Thoracic aorta (tissue), 2 donors: ENCODE measurements at places on chromosomes 4 and X.

- no peak for DNase-seq
These were observed 5.9 kb downstream of the ZFYVE28 start for GRCh38 chr4:2412534-2412884.

DNA sequence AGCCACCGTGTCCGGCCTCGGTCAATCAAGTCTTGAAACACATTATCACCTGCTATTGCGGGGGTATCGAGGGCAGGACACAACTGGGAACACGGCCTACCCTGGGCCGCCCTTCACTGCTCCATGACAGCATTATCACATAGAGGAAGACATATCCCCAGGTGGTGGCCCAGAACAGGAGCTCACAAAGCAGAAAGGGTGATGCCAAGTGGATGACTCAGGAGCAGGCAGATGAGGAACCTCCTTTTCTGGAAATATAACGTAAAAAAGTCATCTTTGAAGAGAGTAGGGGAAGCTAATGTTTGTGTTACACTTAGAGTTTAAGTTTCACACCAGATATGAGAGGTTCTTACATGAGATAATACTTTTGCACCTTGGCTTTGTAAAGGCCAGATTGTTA lies 5.3 kb upstream of the SUPT20HL1 start:
- no peak for DNase-seq

DNA sequence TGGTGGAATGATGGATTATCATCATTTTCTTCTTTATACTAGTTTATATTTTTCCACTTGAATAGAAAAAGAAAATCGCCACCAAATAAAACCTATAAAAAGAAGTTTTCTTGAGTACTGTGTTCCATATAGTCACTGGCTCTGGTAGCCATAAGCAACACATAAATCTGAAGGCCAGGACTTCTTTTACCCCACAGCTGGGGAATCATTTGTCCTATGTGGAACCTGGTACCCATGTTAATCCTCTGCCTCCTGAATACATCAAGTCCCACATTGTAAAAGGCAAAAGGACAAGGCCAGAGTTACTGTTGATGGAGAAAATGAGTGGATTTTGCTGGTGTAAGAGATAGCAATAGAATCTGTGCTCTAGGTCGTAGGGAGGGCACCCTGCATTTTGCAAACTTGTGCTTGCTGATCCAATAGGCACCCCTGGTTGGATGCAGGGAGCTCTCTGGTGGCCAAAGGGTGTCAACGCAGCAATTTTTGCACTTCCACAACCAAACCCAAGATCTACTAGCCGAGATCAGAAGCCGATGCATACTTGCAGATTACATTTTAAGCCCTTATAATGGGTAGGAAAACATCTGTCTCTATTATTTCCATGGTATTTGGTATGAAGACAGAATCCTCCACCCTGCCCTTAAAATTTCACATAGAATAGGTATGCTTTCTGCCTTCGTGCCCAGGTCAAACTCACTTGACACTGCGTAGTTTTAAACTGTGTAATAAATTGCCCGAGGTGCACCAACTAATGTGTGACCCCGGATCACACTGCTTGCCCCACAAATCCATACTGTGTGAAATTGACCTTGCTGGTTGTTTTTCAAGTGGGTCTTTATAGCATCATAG lies 146.2 kb upstream of the SCML1 start:
- no peak for DNase-seq

- DNase-seq: no peak
These were observed 49.0 kb downstream of the SYTL5 start for GRCh38 chrX:38055170-38055847.

DNA sequence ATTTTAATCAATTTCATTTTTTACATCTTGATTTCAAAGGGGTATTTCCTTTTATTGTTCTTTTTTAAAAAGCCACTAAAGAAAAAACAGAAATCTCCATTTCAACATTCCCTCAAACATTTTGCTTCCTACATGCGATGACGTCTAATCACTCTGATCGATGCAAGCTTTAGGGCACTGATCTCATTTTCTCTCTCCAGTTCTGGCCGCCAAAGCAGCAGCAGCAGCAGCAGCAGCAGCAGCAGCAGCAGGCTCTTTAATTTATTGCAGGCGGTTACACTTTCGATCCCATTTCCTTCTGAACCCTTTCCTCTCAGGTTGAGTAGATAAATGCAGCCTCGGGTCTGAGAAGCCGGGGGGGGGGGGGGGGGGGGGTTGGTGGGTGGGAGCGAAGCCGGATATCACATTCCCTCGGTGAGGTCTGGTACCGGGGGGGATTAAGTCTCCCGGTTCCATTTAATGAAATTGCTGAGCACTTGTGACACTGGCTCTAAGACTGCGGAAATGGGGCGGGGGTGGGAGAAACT lies 3.4 kb upstream of the PCDH7 start:
- no peak for DNase-seq

DNA sequence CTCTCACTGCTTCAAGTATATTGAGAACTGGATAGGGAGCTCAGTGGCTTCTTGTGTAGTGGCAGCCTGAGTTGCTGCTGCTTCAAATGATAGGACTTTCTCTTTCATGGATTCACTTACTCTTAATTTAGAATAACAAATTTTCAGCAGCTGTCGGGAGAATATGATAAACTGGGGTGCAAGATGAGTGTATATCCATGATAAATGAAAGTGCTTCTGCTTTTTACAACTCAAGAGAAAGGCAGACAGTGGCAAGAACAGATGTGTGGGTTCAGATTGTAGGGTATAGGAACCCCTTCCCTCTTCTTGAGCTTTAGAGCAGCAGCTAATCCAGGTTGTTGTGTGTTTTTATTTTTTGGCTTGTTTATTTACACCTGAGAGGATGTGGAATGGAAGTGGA lies 1.0 kb downstream of the SH3BGRL start:
- no peak for DNase-seq

DNA sequence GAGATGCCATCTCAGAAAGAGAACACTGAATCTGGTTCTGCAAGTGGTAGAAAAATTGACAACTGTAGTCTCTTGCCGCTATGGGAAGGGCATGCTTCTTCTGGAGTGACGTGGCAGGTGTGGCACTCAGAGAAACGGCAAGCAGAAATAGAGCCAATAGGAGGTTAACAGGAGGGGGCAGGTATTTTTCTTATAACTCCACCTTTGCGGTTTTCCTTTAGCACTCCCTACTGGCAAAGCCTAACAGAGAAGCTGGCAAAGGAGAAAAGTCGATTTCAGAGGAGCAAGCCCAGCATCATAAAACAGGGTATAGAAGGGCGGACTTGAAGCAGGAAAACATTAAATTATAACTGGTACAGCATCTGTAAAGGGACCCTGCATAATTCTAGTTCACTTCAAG lies 1382.2 kb downstream of the PCDH18 start:
- no peak for DNase-seq

DNA sequence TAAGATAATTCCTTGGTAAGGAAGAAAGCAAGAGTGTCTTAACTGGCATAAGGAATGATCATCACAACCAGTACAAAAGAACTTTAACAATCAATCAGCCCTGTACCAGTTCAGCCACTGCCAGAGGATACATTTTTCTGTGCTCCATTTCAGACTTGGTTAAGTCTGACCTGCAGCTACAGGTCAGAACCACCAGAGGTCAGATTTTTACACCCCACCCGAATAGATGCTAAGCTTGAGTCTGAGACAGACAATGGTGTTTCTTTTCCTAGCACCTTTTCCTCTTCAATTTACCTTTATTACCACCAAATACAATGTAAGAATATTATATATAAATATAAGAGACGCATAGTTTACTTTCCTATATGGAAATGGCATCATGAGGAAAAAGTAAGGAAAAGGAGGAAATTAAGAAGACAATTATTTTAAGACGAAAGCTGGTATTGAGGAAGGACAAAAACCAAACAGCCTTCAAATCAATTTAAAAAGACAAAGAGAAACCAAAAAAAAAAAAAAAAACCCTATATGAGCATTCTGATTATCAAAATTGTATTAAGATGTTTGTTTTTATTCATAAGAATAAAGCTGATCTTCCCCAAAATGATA lies 215.3 kb upstream of the TTC29 start:
- DNase-seq: no peak

DNA sequence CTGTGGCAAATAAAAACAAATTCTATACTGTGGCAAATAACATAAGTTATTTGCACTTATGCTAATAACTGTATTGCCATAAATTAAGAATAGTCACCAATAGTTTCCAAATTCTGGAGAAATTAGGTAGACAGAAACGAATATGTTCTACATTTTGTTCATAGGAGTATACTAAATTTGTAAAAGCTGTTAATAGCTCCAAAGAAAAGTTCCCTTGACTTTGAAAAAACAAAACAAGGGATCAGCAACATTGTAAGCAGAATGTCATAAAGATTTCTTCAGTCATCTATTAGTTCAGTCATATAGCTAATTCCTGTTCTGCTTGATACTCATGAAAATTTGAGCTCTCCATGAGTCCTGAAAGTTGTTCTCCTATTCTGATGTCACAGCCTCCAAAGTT lies 1472.8 kb downstream of the C4orf33 start:
- DNase-seq: no peak

- no peak for DNase-seq
These were observed 337.9 kb downstream of the PPP3CA start for GRCh38 chr4:101009471-101009870.

DNA sequence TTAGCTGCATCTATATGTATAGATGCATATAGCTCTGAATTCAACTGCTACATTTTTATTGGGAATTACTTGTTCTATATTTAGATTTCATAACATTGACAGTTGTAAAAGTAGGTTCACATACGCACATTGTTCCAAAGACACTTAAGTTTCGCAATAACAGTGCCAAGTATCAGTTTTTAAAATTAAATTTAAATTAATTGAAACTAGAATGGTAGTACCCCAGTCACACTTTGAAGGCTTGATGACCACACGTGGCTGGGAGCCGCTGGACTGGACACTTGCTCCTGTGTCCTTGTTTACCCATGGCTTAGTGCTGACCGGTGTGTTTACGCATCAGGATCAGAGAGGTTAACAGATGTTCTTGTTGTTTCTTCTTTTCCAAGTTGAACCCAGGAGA lies 140.7 kb upstream of the PSAPL1 start:
- DNase-seq: no peak

DNA sequence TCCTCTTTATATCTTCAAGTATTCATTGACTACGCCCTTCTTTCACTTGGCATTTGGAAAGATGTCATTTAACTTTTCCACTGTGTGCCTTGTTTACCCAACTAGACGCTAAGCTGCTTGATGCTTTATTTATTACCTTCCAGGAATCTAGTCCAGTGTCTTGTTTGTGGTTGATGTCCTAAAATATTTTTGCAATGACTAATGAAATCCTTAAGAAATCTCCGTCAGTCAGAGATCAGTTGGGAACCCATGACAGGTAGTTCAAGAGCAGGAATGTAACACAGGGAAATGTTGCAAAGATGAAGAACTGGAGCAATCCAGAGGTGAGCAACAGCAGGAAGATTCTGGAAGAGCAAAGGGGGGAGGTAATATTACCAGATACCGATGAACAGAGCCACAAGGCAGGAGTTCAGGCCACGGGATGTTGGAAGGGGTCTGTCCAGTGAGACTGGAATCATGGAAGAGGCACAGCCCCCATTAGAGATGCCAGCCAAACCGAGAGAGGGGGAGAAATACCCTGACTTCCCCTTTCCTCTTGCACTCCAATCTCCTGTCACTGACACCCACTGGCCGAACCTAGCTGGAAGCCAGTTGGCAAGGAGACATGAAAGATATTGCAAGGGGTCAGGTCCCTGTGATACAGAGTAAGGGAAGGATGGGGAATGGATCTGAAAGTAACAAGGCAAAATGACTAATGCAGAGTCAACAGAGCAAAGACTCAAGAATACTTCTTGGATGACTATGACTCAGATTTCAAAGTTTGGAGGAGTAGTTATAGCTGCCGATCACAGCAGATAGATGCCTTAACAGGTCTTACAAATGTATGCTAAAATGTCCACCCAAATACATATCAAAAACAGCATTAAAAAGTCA lies 62.7 kb upstream of the PHKA2 start:
- DNase-seq: no peak

DNA sequence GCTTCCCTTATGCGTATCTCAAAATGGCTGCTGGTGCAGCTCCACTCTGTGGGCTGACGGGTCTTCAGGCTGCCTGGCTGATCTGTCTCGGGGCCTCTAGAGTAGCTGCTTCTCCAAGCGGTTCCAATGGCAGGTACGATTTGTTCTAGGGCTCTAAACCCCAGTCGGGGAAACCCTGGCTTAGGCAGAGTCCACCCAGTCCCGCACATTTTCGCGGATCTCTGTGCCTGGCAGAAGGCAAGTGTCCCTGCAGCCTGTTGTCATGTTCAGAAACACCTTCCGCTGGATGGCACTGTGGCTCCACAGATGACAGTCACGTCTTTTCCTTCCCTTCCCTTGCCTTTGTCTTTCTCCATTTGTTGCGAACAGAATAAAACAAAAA lies 54.4 kb downstream of the NBDY start:
- no peak for DNase-seq

- no peak for DNase-seq
These were observed 111.5 kb downstream of the GNL3L start for GRCh38 chrX:54641530-54641929.

DNA sequence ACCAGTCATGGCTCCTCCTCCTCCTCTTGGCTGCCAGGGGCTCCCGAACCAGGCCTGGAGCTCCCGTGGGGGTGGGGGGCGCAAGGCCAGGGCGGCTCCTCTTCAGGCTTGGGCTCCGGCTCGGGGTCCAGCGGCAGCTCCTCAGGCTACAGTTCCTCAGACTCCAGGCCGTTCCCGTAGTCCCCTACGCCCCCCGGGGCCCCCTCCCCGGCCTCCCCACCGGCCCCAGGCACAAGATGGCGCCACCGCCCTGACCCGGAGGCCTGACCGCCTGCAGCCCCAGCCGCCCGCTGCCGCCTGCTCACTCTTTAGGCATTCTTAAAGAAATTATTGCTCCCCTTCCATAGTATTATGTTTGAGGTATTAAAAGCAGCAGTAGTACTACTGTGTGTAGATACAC lies 54.5 kb downstream of the TAF1 start:
- no peak for DNase-seq

DNA sequence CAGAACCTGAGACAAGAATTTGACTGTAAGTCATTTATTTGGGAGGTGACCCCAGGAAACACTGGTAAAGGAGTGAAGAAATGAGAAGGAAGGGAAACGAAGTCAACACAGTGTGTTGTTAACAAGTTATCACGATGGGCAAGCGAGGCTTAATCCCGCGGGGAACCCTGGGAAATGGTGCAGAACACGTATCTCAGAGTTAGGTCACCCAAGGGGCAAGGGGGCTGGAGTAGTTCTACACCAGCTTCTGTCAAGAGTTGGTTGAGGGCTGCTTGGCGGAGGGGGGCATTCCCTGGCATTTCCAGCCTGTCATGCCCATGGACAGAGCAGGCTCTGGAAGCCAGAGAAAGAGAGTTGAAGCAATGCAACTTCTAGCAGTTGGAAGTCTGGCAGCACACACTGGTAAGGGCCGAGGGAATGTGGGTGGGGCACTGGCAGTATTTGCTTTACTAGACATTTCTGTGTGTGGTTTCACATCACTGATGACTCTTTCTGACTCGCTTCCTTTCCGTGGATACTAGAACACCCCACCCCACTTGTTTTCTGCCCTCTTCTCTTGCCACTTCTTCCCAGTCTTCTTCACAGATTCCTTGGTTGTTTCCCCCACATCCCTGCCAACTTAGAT lies 52.2 kb upstream of the ADGRG2 start:
- no peak for DNase-seq

- DNase-seq: no peak
These were observed 9.0 kb upstream of the PRSS48 start for GRCh38 chr4:151267822-151268535.
